ENCODE measurements at places on chromosomes 1 and 21. TPM values are rescaled to one million over a fixed set of nuclear protein-coding genes. Genes with fewer than 3 reads are reported as not detected.

GRCh38 chr1:188224263-188224662 lies 1395.5 kb downstream of the PLA2G4A start:
- H3K27me3 ChIP-seq = no peaks in the 10 kb centered on the region
- no peaks in the 10 kb centered on the region for H3K36me3 ChIP-seq
- no peak for DNase-seq
- no peak overlapping the region for H3K27ac ChIP-seq

DNA sequence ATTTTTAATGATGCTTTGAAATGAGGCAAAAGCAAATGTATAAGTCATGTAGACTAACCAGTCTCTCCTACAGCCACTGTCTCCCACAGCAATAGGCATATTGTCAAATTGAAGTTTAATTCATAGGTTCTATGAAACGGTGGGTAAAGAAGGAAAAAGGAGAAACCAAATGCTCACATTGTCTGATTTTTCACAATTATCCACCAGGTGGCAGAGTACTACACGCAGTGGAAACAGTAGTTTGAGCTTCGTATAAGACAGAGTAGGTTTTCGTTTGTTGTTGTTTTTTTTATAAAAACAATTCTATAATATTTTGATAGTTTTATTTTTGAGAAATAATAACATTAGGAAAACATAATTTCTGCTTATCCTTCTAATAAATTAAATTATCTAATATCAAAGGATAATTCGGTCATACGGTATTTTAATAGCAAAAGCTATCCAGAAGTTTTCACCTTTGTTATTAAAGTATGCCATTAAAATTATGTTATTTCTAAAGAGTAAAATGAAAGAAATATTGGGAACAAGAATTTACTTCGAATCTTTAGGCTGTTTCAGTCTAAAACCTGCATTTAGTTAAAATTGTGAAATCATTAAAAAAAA lies 39.1 kb downstream of the TYW3 start:
- H3K4me1 ChIP-seq = no peaks in the 10 kb centered on the region
- no peak overlapping the region for H3K27ac ChIP-seq
- H3K4me3 ChIP-seq = no peak overlapping the region
- H3K36me3 ChIP-seq = no peaks in the 10 kb centered on the region

DNA sequence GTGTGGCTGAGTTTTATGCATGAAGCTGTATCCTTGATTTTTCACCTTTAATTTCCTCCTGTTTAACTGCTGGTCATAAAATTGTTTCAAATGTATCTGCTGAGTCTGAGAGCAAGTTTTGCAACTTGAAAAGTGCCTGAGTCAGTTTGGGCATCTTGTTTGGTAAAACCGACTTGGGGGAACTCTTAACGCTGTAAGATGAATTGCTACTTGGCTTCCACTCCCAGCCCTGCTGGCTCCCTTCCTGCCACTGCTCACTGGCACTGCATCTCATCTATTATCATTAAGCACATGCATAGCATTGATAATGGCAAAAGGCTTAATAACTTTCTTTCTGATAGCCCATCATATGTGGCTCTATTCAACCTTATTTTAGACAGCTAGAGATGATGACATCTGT lies 35.7 kb upstream of the FAM78B start:
- no peaks in the 10 kb centered on the region for H3K27me3 ChIP-seq
- H3K36me3 ChIP-seq = no peaks in the 10 kb centered on the region
- no peak overlapping the region for H3K4me3 ChIP-seq
- H3K4me1 ChIP-seq = no peaks in the 10 kb centered on the region
- peak; percentile 26 for DNase-seq
- H3K27ac ChIP-seq = no peak overlapping the region

GRCh38 chr1:159229896-159230295 lies 25.2 kb downstream of the ACKR1 start:
- DNase-seq = no peak
- H3K4me1 ChIP-seq = no peaks in the 10 kb centered on the region
- H3K4me3 ChIP-seq = no peak overlapping the region

DNA sequence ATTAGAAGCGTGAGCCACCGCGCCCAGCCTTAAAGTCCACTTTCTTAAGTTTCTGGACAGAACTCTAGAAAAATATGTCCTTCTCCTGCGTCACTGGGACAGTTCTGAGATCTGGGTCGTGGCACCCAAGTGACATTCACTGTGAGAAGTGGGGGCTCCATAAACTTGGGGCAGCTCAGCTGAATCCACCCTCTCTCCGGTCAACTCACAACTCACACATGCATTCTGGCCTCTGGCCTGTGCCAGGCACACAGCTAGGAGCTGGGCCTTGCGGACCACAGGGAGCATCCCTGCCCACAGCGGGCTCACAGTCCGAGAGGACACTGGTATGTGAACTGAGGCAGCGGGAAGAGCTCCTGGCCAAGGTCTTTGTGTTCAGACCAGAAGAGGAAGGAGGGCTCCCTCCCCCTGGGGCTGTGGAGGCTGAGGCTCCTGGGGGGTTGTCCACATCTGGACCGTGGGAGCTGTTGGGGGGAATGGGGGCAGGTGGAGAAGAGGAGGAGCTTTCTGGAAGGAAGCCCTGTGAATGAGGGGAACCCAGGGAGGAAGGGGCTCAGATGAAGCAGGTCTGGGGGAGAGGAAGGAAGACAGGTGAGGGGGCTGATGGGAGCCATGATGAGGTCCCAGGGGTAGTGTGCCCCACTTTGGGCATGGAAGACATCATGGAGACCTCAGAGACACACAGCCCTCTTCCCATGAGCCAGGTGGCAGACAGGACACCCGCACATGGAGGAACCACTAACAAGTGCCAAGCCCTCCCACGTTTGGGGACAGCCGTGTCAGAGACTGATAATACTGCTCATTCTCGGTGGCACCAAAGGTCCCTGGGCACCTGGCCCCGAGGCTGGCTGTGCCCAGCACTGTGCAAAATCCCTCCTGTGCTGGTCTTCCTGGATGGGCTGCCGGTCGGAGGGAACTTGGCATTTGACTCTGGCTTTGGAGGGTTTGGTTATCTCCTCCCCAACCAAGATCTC lies 191.0 kb upstream of the VAMP3 start:
- no peaks in the 10 kb centered on the region for H3K4me1 ChIP-seq
- H3K36me3 ChIP-seq = no peaks in the 10 kb centered on the region
- H3K27me3 ChIP-seq = no peaks in the 10 kb centered on the region
- DNase-seq = no peak

- DNase-seq = no peak
- no peaks in the 10 kb centered on the region for H3K4me1 ChIP-seq
- no peak overlapping the region for H3K27ac ChIP-seq
- H3K36me3 ChIP-seq = no peaks in the 10 kb centered on the region
- peaks cover 16% of the 10 kb centered on the region for H3K27me3 ChIP-seq
Observed at GRCh38 chr1:158118713-158119402, 61.8 kb upstream of the CD1D start.

DNA sequence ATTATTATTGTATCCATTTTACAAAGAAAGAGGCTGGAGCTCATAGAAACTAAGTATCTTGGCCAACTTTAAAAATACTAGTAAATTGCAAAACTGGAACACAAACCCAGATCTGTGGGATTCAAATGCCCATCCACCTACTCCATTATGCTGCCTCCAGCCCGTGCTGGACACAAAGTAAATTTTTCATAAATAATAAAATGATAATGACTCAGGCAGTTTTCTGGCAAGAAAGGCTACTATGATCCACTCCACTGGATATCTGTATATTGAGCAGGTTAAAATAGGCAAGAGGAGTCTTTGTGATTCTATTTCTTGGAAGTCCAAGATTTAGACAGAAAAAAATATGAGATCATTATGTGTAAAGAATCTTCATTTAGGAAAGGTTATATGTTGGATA lies 138.3 kb upstream of the DUSP10 start:
- H3K27me3 ChIP-seq = no peaks in the 10 kb centered on the region
- H3K36me3 ChIP-seq = no peaks in the 10 kb centered on the region
- H3K4me1 ChIP-seq = no peaks in the 10 kb centered on the region
- DNase-seq = peak; percentile 8
- no peak overlapping the region for H3K4me3 ChIP-seq

- H3K4me1 ChIP-seq = peaks cover 6% of the 10 kb centered on the region
- H3K36me3 ChIP-seq = no peaks in the 10 kb centered on the region
- DNase-seq = no peak
- no peak overlapping the region for H3K27ac ChIP-seq
- no peaks in the 10 kb centered on the region for H3K27me3 ChIP-seq
Observed at GRCh38 chr1:55316502-55316901, 101.3 kb upstream of the USP24 start.

The DNAJC11 gene
- 63.9 TPM for total RNA-seq

The DAB1 gene
- total RNA-seq = 0.91 TPM

The HUNK gene
- 0.34 TPM for total RNA-seq

The ACBD3 gene
- 66.7 TPM for total RNA-seq

The CYP4Z1 gene
- total RNA-seq = not detected

The CBR3 gene
- 2.3 TPM for total RNA-seq

The PLCH2 gene
- total RNA-seq = 2.2 TPM

The COL6A1 gene
- total RNA-seq = 131 TPM

The BARHL2 gene
- not detected for total RNA-seq

The VANGL2 gene
- 26.1 TPM for total RNA-seq
